ENCODE measurements at places on chromosomes 6 and 20.

DNA sequence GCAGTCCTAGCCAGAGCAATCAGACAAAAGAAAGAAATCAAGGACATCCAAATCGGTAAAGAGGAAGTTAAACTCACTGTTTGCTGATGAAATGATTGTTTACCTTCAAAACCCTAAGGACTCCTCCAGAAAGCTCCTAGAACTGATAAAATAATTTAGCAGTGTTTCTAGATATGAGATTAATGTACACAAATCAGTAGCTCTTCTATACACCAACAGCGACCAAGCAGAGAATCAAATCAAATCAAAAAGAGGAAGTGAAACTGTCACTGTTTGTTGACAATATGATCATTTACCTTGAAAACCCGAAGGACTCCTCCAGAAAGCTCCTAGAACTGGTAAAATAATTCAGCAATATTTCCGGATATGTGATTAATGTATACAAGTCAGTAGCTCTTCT is 21.7 kb downstream of the SERPINB9 start:
- DNase-seq = no peak

DNA sequence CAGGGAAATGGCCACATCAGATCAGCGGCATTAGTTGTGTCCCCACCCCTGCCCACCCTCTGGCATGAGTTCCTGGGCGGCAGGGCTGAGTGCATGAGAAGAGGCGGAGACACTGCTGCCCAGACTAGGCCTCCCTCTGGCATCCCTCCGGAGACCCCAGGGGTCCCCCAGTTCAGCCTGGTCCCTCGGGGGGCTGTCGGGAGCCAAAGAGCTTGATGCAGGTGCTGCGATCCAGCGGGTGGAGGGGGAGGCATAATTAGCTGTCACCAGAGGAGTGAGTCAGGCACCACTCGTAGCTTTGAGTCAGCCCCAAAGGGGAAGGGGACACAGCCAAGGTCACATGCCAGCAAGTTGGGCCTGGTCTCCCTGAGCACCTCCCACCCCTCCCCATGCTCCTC is 34.5 kb downstream of the DLGAP4 start:
- no peak for DNase-seq

DNA sequence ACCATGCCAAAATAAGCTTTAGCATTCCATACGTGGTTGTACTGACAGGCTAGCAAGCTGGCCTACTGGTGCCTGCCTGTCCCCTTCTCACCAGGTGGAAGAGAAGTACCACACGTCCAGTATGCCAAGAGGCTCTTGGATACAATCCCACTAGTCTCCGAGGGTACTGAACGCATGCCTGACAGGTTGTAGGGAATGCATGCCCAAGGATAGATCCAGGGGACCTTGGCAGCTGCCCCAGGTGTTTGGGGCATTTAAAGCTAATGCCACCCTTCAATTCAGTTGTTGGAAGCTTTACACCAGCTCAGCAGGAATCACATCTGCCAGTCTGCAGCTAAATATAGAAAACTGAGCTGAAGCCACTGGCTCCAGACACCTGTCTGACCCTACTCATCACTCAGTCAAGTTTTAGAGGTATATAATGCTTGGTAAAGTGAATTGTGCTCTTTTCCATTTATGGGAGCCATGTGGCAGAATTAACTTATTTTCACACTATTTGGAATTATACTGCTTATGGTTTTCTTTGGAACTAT is 4.9 kb downstream of the TUBB2B start:
- DNase-seq = no peak

GRCh38 chr6:144395826-144396225 is 110.7 kb downstream of the UTRN start:
- DNase-seq = no peak

DNA sequence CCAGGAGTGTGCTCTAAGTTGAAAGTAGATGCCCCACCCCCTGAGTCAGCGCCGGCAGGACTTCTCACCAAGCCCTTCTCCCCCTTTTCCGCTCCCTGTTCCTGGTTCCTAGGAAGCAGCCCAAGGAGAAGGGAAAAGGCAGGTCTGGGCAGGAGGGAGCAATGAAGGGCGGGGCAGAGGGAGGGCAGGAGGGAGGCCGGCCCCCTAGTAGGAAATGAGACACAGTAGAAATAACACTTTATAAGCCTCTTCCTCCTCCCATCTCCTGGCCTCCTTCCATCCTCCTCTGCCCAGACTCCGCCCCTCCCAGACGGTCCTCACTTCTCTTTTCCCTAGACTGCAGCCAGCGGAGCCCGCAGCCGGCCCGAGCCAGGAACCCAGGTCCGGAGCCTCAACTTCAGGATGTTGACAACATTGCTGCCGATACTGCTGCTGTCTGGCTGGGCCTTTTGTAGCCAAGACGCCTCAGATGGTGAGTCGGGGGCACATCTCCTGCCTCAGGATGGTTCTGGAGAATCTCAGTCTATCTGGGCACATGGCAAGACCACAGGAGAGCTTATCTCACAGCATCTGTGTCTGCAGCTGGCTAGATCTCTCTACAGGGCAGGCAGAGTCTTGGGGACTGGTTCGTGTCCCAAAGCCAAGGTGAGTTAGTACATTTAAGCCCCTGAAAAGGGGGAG is at the start of gene PROCR:
TSS of gene PROCR (plus strand) at position 320 of the 681 bp plus-strand sequence. CDS start at position 403, 83 bp downstream.
- DNase-seq = no peak

DNA sequence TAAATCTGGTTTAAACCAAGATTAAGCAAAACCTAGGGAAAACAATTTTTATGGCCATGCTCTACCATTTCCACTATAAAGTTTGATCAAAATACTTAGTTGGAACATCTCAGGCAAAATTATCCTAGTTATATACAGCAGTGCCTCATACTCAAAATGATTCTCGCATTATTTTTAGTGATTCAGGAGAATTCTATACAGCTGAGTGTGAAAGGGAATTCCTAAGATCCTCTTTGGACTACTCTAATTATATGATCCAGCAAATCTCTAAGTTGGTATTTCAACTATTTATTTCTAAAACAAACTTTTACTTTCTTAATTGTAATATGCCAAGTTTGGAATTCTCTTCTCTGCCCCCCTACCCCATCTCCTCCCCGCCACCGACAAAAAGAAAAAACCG is 8.6 kb downstream of the DTNBP1 start:
- no peak for DNase-seq

GRCh38 chr6:72661411-72661810 is 39.5 kb downstream of the KCNQ5 start:
- DNase-seq = no peak

GRCh38 chr6:70272071-70272470 is 30.8 kb downstream of the COL9A1 start:
- no peak for DNase-seq

- DNase-seq = peak; percentile 79
These were observed 89.1 kb downstream of the NCR2 start for GRCh38 chr6:41424370-41425058.

DNA sequence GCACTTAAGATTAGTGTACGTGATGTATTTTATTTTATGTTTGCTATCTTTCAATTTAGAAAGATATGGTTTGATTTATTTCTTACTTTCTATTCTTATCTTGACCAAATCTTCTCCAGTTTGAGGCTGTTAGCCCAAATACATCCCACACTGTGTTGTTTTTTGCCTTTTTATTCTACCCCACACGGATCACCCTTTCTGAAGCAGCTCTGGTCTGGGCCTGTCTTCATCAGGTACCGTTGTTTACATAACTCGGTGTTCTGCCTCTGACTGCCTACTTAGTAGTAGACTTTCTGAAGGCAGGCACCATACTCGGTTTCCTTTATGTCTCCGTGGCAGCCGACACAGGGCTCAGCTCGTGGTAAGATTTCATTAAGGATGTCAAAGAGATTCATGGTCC is 95.0 kb downstream of the PHACTR1 start:
- DNase-seq = no peak

- no peak for DNase-seq
These were observed 6.7 kb downstream of the SNAI1 start for GRCh38 chr20:49989234-49990065.

DNA sequence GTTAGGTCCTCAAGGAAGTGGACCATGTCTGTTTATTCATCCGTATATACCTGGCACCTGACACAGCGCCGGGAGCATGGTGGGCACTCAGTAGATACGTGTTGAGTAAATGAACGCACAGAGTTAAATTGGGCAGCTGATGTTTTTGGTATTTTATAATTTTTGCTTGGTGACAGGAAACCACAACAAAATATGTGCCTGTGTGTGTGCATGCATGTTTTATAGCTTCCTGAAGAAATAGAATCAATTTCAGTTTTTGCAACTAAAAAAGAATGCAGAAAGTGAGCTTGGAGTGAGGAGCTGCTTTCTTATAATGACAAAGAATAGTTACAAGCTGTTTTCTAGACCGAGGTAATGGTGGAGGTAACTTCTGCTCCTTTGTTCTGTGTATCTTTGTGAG is 91.4 kb downstream of the PLCB4 start:
- DNase-seq = no peak

GRCh38 chr6:97023982-97024381 is 99.5 kb downstream of the KLHL32 start:
- no peak for DNase-seq

- no peak for DNase-seq
These were observed 576 bp downstream of the MAPK13 start for GRCh38 chr6:36130667-36131510.

GRCh38 chr6:56475736-56476457 is 166.8 kb downstream of the DST start:
- DNase-seq = no peak

DNA sequence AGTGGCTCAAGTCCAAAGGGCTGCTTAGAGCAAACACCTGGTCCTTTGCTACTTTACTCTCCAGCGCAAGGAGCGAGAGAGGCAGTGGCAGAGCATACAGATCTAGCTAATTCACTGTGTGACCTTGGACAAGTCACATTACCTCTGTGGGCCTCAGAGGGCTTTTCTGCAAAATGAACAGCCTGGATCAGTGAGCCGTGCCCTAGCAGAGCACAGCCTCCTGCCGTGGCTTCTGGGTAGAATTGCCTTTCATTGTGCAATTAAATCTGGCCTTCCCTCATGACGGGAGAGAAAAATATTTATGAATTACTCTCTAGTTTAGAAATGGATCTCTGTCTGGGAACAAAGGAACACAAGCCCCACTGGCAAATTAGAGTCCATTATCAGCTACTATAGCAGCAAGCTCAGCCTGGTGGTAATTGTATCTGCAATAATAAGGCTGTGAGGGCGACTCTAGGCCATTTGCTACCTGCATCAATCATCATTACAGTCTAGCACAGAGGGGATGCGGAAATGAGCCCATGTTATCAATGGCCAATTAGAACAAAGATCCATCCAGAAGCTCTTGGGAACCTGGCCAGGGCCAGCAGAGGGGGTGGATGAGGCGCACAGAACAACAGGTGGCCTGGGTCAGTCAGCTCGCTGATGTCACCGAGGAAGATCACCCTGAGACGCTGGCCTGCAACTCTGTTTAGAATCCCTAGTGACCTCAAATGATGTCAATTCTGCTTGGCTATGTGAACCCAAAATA is 114.2 kb upstream of the LY86 start:
- DNase-seq = no peak

- no peak for DNase-seq
These were observed 27.0 kb upstream of the PTGIS start for GRCh38 chr20:49594931-49595315.

DNA sequence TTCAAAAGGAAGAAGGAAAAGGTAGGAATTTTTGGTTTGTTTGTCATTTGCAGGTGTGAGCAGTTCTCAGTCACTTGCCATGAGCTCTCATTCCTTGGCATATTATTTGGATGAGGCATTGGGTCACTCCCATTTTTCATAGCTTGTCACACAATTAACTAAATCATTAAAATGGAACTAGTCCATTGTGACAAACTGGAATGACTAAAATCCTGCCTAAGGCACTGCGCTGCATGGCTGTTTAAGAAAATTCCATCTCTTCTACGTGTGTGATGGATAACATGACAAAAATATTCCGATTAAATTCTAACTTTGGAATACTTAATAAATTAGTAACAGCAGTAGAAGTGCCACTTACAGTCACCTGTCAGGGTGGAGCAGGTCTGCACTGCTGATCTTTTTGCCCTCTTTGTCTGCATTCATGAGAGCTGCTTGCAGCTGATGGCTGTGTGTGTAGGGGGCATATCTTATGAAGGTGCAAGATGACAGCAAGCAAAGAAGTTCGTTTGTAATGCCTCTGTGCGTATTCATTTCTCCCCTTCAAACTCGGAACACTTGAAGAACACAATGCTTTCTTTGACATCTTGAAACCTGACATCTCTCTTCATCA is 1292.6 kb upstream of the MAP3K7 start:
- no peak for DNase-seq

- DNase-seq = no peak
These were observed 52.2 kb upstream of the UNC93A start for GRCh38 chr6:167238694-167239467.

GRCh38 chr6:125748406-125749172 is 843 bp upstream of the HEY2 start:
- DNase-seq = no peak

DNA sequence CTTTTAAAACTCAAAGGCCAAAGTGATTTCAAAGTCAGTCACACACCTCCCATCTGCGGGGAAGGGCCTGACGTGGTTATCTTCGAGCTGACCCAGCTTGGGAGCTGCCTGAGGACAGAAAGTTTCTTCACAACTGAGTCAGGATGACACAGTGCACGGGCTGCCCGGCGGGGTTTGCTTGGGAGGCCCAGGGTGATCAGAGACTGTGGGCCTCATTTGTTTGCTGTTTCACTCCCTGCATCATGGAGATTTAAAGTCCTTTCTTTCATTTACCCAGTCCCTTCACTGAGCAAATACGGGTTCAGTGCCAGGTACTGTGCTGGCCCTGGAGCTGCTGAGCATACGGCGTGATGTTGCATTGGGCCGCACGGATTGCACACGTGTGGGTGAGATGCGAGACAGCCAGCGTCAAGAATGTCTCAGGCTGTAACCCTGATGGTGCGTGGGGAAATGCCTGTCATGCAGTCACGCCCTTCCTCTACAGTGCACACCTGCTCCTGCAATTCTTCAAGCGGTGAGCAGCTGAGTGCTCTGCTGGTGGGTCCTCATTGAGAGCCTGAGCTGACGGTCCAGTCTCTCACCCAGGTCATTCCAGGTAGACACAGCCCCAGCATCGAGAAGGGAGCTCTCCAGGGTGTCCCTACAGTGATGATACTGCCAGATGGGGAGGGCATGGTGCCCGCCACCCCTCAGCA is 82.7 kb upstream of the PMEPA1 start:
- DNase-seq = no peak

GRCh38 chr6:126034656-126035055 is 48.3 kb downstream of the TRMT11 start:
- DNase-seq = no peak

GRCh38 chr6:167993169-167993568 is 4.3 kb upstream of the KIF25 start:
- DNase-seq = no peak

DNA sequence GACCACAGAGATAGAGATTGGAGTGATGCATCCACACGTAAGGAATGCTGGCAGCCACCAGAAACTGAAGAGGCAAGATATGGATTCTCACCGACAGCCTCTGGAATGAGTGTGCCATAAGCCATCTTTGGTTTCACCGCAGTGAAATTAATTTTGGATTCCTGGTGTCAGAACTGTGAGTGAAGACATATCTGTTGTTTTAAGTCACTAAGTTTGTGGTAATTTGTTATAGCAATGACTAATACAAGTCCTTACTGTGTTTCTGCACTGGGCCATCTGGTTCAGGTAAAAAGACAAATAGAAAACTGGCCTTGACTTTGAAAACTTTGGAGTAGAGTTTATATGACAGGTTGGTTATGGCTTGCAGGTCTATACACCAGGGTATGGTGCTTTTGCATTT is 261.9 kb downstream of the PHF3 start:
- no peak for DNase-seq

- DNase-seq = peak; percentile 3
These were observed 665 bp downstream of the RRAGD start for GRCh38 chr6:89411145-89412070.

GRCh38 chr6:169074526-169074925 is 179.1 kb downstream of the THBS2 start:
- DNase-seq = no peak

GRCh38 chr6:126873351-126873750 is 245.1 kb upstream of the RSPO3 start:
- DNase-seq = no peak

Data from activated gamma-delta T cell treated with anti-CD3 and anti-CD28 coated beads, Interleukin-2, amount 50 U/mL, for 16 hours (primary cell).